HFF-Myc (cell line): ENCODE measurements at places on chromosomes 3 and 15.
A peak's percentile ranks its signal among the peaks of the same experiment; 100 is the strongest.

DNA sequence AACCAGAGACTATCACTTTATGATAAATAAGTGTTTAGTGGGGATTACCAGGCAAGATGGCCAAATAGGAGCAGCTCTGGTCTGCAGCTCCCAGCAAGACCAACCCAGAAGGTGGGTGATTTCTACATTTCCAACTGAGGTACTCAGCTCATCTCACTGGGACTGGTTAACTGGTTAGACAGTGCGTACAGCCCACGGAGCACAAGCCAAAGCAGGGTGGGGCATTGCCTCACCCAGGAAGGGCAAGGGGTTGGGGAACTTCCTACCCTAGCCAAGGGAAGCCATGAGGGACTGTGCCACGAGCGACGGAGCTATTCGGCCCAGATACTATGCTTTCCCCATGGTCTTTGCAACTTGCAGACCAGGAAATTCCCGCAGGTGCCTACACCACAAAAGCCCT, 171.0 kb downstream of the CTNNB1 start:
- no peak for DNase-seq

GRCh38 chr3:102570511-102570910, 135.7 kb downstream of the ZPLD1 start:
- DNase-seq: no peak

- DNase-seq: no peak
Measured at GRCh38 chr3:42489937-42490227, 12.6 kb upstream of the VIPR1 start.

DNA sequence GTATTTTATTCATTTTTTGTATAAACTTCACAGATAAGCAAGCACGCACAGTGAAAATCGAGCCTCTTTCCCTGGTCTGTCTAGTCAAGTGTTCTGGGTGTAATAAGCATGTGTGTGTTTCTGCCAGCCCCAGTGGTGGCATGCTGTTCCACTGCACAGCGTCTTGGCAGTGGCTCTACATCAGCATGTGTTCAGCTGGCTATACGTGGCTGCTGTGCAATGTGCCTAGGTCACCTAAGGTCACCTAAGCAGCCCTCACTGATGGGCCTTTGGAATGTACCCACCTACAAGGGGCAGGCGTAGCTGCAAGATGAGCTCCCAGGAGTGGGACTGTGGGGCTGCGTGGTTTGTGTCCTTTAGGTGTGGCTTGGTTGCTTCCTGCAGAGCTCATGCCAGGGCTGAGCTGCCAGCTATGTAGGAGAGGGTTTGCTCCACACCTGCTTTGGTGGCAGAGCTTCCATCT, 4.9 kb downstream of the LIMD1 start:
- DNase-seq: no peak

DNA sequence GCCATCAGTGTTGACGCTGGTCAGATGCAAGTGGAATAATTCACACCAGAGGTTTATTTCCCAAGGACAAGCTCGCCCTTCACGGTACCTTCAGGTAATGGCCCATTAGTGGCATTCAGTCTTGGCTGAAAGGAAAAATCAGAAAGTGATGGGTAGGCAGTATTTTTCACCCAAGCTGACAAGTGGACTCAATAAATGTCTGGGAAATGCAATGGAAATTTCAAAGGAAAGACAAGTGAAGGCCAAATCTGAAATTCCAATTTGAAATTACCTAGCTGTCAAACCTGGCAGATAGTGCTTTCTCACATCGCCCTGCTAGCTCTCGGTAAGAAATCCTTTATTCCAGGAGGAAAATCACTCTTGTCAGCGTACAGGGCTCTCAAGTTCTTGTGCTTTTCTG, 413.5 kb downstream of the OCA2 start:
- no peak for DNase-seq

GRCh38 chr3:39349080-39349479, 19.6 kb downstream of the CCR8 start:
- no peak for DNase-seq

- no peak for DNase-seq
Measured at GRCh38 chr3:127307916-127308315, 20.1 kb upstream of the PRR20G start.

DNA sequence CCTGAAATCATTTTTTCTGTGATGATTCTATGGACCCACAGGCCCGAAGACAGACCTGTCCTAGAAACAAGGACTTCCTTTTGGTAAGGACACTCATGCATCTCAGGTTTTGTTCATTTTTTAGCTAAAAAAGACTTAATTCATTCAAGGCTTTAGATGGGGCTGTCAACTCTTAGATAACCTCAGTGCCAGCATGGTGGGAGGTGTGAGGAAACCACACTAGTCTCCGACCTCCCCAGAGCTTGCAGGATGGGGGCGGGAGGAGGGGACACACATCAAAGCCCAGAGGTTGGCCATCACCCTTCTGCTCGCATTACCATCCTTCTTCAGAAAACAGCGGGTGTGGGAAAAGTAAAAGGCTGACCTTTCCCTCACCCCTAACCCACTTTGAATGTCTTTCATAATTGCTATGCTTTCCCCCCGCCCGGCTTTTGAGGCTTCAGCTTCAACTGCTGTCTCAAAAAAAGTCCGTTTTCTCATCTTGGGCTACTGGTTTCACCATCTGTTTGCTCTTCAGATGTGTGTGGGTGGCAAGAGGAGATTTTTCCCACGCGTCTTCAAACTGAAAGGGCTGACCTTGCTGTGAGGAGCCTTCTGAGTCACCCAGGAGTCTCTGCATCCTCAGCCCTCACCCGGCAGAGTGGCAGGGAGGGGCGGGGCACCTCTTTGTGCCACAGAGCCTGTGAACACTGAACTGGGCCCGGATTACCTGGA, 27.6 kb upstream of the CXCR6 start:
- peak; percentile 51 for DNase-seq

- no peak for DNase-seq
Measured at GRCh38 chr3:178602856-178603255, 66.6 kb downstream of the KCNMB2 start.

GRCh38 chr3:22147161-22147560, 396.2 kb upstream of the ZNF385D start:
- no peak for DNase-seq

GRCh38 chr3:12752809-12753208, 6.2 kb downstream of the TMEM40 start:
- no peak for DNase-seq

- DNase-seq: no peak
Measured at GRCh38 chr3:194014756-194015155, 121.2 kb upstream of the HES1 start.

DNA sequence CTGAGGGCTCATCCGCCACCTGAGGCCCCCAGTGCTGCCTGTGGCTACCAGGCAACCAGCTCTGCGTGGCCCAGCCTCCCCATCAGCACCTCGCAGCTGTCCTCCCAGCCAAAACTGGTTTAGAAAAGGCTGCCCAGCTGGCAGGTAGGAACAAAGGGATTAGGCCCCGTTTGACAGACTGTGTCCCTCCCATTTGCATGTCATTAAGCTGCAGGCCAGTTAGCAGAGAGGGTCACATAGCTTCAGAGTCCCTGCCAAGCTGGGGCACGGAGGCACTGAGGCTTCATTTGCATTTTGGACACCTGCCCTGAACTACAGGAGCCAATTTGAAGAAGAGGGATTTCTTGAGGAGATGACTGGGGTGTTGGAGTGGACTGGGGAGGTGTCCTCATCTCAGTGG, 177.9 kb downstream of the TLE3 start:
- DNase-seq: no peak

- no peak for DNase-seq
Measured at GRCh38 chr15:29139540-29140459, 129.8 kb downstream of the NSMCE3 start.

DNA sequence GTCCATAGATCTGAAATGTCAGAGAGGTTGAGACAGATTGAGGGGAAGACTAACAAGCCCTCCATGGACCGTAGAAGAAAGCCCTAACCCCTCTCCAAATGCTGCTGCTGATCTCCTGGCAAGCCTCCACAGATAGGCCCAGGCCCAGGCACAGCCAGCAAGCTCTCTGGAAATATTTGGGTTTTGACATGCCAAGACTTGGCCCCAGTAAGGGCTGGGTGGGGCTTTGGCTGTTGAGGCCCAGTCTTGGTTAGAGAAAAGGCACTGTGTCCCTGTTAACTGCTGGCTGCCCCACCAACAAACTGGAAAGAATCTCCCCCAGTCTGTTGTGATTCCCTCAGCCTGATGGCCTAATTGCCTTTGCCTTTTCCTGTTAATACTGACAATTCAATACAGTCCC, 208.8 kb upstream of the CTDSPL start:
- DNase-seq: no peak

DNA sequence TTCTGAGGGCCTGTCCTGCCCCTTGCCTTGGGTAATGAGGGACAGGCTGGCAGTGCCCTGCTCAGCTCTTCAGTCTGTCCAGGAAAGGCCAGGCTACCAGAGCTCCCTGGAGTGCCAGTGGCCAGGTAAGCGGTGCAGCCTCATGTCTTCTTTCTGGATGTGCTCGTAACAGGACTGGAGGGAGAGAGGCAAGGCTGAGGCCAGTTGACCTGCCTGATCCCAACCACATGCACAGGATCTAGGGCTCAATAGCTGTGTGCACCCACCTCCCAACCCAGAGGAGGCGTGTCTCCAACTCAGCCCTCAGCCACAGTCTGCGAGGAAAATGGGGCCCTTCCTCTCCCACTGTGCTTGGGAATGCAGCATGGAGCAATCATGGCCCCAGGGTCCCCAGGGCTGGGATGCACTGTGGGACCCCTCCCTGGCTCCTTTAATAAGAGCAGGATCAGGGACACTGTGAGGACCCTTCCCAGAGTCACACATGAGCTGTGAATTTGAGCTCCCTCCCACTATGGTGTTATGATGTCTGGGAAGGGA, 22.5 kb downstream of the ALS2CL start:
- no peak for DNase-seq

DNA sequence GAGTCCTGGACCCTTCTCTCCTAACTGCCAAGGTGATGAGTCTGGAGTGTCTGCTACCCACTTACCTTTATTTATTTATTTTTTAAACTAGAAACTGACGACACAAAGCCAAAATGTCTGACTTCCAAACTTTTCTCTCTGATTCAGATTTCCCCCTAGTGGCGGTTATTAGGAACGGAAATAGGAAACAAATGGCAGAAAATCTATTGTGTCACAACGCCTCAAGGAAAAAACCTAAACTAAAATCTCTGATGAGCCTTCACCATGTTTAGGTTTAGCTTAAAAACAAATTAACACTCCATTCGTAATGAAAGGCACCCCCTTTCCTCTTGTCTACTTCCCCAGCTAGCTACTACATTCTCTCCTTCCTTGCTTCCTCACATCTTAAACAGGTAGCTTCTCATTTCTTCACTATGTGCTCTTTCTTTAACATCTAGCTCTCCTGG, 94.0 kb upstream of the MEX3B start:
- DNase-seq: no peak

GRCh38 chr3:10949197-10949596, 43.4 kb upstream of the SLC6A1 start:
- no peak for DNase-seq

- DNase-seq: no peak
Measured at GRCh38 chr3:123552095-123552714, 32.6 kb downstream of the HACD2 start.

DNA sequence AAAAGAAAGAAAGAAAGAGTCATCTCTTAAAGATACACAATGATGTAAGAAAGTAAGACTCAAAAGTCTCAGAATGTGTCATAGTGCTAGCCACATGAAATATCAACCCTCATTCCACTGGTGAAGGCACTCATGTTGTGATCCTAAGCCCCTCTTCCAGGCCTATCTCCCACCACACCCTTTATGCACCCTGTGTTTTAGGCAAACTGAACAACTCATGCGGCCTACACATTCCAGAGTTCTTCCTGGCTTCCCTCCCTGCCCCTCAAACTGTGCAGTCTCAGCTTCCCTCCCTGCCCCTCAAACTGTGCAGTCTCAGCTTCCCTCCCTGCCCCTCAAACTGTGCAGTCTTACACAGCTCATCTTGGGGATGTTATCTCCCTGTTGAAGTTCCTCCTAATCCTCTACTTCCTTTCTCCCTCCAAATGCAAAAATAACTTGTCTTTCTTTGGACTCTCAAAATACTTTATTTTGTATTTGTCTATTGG, 69.0 kb upstream of the FNDC3B start:
- no peak for DNase-seq
